Fibroblast of skin of back (primary cell): ENCODE measurements at places on chromosomes 4 and X.

DNA sequence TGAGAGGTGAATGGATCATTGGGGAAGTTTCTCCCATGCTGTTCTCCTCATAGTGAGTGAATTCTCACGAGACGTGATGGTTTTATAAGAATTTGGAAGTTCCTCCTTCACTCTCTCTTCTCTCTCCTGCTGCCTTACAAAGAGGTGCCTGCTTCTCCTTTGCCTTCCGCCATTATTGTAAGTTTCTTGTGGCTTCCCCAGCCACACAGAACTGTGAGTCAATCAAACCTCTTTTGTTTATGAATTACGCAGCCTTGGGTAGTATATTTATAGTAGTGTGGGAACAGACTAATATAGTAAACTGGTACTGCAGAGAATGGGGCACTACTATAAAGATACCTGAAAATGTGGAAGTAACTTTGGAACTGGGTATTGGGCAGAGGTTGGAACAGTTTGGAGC is 7.8 kb upstream of the CTAG2 start:
- no peak for DNase-seq

DNA sequence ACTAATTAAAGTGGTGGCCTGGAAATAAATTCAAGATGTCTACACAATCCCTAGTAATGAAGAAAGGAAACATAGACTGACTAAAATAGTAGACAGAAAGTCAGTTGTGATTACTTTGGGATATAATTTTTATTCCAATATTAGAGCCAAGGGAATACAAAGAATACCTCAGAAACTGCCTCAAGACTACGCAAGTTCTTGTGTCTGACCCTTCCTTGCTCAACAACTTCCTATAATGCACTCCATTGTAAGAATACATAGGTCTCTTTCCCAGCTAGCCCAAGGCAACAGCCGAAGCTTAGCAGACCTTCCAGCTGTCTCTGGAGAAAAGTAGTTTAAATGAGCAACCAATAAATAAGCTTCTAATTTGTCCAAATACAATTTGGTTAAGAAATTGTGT is 315.9 kb downstream of the IQCM start:
- DNase-seq: no peak

DNA sequence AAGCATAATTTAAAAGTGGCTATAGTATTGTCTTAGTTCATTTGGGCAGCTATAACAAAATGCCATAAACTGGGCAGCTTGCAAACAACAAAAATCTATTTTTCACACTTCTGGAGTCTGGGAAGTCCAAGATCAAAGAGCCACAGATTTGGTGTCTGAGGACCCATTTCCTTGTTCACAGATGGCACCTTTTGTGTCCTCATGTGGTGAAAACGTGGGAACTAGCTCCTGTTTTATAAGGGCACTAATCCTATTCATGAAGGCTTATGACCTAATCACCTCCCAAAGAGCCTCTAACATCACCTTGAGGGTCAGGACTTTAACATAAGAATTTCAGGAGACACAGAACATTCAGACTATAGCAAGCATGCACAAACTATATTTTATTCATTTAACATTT is 126.5 kb upstream of the WDFY3 start:
- DNase-seq: no peak

DNA sequence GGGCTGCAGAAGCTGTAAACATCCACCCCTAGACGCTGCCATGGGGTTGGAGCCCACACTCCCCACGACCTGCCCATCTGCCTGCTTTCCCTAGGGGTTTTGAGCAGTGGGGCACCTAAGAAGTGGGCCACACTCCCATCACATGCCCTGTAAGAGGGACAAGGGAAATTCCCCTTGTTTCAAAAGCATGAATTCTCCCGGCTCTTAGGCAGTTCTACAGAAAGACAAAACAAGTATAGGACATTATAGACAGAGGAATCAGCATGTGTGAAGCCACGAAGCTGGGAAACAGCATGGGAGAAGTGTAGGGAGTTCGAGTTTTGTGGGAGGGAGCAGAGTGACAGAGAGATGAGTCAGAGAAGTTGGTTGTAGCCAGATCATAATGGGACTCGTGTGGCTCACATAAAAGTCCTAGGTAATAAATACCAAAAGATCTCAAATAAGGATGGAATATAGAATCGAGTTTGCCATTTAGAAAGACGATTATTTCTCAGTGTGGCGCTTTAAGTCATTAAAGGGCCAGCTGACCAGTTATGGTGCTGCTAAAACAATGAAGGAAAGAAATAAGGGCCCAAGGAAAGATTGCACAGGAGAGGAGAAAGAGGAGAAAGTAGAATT is 23.9 kb downstream of the APOO start:
- peak; percentile 88 for DNase-seq

DNA sequence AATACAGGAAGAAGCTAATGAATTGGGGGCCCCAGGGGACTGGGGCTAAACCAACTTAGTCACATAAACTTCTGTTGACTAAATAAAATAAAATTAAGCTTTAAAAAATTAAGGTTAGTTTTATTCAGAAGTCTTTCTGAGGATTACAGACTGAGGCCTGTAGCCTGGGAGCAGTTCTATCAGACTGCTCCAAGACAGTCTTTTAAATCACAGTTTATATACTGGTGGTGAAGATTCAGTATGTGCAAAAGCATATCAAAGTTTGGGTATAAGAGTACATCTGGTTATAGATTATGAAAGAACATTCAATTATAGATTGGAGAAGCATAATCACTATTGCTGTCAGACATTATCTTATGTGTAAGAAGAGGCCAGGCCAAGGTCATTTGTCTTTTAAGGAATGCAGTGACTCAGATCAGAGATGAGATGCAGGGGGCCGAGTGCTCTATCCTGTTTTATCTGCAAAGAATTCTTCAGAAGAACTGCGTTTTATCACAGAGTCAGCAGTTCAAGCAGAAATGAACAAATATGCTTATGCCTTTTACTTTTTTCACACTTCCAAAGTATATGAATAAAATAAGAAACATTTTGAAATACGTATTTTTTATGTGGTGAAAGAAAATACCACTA is 109.4 kb downstream of the PDHA2 start:
- peak; percentile 24 for DNase-seq

DNA sequence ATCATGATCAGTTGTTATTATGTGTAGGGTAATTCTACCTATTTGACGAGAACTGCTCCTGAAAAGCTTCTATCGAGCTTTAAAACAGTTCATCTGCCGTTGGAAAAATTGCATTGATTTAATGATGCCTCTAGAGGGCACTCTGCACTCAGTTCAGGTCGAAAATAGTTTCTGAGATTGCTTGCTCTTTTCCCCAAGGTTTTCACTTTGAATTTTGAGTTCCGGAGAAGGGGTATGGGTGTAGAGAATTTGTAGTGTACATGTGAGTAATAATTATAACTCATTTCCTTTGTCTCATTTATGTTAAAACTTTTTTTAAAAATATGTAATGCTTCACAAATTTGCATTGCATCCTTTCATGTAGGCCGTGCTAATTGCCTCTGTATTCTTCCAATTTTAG is 28.4 kb upstream of the TNIP3 start:
- peak; percentile 43 for DNase-seq

GRCh38 chr4:145130788-145131399 is 32.8 kb downstream of the ABCE1 start:
- DNase-seq: peak; percentile 84

GRCh38 chr4:7582313-7583097 is 147.8 kb upstream of the PSAPL1 start:
- DNase-seq: no peak

DNA sequence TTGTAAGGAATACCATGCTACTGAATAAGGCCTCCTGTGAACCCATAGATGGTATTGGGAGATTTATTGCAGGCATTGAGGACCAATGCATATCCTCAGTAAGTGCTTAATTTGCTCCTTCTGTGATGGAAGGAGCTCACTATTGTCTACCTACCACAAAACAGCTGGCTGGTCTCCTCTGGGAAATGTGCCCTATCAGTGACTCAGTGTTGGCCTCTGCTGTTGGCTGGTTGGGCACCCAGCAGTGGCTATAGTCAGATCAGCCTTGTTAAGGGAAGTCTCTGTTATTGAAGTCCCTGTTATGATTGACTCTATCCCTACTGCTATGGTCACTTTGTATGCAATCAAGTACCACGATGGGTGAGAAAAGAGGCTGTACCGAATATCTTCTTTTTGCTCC is 27.5 kb upstream of the OTUD4 start:
- DNase-seq: no peak

GRCh38 chr4:184248216-184248615 is 30.5 kb upstream of the ENPP6 start:
- no peak for DNase-seq

GRCh38 chrX:48956728-48957414 is 536 bp downstream of the OTUD5 start:
- no peak for DNase-seq

- DNase-seq: no peak
Observed at GRCh38 chr4:1871471-1872021, 353 bp downstream of the NSD2 start.
